ENCODE measurements at places on chromosomes 12 and 14.

GRCh38 chr12:81465191-81465590 is 294.0 kb downstream of the PPFIA2 start:
- DNase-seq, result no peak

- DNase-seq, result no peak
These were observed 7.6 kb downstream of the GPR65 start for GRCh38 chr14:88012495-88012894.

DNA sequence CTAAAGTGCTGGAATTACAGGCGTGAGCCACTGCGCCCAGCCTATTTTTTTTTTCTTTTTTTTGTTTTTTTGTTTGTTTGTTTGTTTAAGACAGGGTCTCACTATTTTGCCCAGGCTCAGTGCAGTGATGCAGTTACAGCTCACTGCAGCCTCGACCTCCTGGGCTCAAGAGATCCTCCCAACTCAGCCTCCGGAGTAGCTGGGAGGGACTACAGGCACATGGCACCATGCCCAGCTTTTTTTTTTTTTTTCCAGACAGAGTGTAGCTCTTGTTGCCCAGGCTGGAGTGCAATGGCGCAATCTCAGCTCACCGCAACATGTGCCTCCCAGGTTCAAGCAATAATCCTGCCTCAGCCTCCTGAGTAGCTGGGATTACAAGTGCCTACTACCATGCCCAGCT is 5.8 kb upstream of the ITFG2 start:
- DNase-seq, result no peak

- DNase-seq, result no peak
These were observed 103.0 kb downstream of the RIMBP2 start for GRCh38 chr12:130613131-130613530.

Data from GM23338 (cell line).